ENCODE measurements at places on chromosomes 12 and 14. TPM values are rescaled to one million over a fixed set of nuclear protein-coding genes. Genes with fewer than 3 reads are reported as not detected.

WDHD1 gene
- total RNA-seq: 3.1 TPM

VDR gene
- total RNA-seq: 0.87 TPM

CCNT1 gene
- 22.9 TPM for total RNA-seq

ACVRL1 gene
- 318 TPM for total RNA-seq

RFX4 gene
- not detected for total RNA-seq

TTC9 gene
- total RNA-seq: 3.9 TPM

LMO3 gene
- 12.4 TPM for total RNA-seq

TAS2R8 gene
- total RNA-seq: not detected

DNA sequence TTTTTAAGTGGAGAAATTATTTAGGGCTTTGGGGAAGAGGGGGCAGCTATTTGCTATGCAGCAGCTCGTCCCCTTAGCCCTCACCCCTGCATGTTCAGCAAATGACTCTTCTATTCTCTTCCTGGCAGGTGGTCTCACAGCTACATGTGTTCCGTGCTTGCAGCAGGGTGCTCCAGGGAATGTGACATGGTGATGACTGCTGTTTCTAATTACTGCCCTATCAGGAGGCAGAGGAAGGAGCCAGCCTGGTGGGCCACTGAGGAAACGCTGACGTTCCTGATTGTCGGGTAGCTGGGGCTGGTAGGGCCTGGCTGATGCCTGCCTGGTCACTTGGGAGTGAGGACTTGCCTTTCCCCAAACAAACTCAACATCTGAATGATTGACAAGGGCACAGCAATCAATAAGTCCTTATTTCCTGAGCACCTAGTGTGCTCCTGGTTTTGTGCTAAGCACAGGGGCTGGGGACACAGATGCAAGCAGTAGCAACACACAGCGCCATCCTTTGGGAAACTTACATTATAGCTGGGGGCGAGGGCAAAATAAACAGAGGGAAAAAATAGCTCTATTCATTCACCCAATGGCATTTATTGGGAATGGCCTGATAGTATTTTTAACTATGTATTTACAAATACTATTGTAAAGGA lies 377.8 kb downstream of the FUT8 start:
- H3K36me3 ChIP-seq: no peaks in the 10 kb centered on the region
- no peak for DNase-seq
- no peak overlapping the region for H3K4me3 ChIP-seq
- no peaks in the 10 kb centered on the region for H3K27me3 ChIP-seq

DNA sequence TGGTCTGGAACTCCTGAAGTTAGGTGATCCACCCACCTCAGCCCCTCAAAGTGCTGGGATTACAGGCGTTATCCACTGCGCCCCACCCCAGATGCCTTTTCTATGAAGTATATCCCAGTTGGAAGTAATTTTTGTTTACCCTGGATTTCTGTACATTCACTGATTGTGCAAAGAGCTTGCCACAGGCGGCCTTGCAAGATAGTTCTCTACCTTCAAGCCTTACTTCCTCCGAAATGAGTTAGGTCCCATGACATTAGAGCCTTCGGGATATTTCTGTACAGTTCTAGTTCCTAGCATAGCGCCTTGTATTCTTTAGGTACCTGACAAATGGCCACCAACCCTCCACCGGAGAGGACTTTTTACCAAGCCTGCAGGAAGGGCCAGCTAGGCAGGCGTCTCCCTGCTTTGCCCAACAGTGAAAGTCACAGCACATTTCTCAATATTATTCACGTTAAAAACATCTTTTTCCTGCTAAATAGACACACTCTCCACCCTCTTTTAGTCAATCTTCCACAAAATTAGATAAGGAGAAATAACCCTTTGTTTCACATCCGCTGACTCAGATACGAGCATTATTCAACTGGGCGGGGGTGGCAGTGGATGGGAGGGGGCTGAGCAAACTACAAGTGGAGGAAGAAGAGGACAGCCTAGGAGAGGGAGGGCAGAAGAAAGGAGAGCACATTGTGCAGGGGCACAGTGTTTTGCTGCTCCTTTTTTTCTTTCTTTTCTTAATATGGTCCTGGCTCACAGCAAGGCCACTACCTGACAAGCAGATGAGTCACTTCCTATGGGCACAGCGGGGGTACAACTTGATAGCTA lies 40.0 kb upstream of the CAPRIN2 start:
- H3K4me1 ChIP-seq: peaks cover 6% of the 10 kb centered on the region
- no peaks in the 10 kb centered on the region for H3K36me3 ChIP-seq
- H3K27me3 ChIP-seq: no peaks in the 10 kb centered on the region
- H3K27ac ChIP-seq: peak overlapping the region; percentile 84

GRCh38 chr12:45660330-45660729 lies 69.2 kb upstream of the ARID2 start:
- no peaks in the 10 kb centered on the region for H3K36me3 ChIP-seq
- no peaks in the 10 kb centered on the region for H3K4me1 ChIP-seq
- no peak overlapping the region for H3K4me3 ChIP-seq
- no peak overlapping the region for H3K27ac ChIP-seq
- no peaks in the 10 kb centered on the region for H3K27me3 ChIP-seq

DNA sequence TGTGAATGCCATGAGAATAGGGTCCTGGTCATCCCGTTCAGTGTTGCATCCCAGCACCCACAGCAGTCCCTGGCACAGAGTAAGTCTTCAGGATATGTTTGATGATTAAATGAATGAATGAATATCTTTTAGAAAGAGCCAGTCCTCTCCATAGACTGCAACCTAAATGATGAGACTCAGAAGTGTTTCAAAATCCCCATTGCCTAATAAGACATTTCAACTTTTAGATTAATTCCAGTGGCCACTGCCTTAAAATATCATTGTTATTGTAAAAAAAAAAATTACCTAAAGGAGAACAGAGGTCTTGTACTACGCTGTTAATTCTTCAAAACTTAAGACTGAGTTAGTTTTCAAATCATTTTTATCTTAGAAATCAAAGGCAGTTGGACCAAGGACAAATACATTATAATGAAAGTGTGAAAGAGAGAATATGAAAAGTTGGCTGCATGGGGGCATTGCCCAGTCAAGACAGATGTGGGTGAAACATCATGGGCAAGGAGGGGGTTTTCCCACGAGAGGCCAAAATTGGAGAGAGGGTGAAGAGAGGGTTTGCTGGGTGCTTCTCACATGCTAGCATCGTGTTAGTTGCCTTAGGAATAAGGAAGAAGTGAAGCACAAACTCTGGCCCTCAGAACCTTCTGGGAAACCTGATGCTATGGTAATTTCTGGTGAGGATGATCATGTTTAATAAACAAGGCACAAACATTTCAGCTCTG lies 26.3 kb upstream of the CPM start:
- H3K27me3 ChIP-seq: no peaks in the 10 kb centered on the region
- no peak overlapping the region for H3K27ac ChIP-seq
- DNase-seq: no peak

DNA sequence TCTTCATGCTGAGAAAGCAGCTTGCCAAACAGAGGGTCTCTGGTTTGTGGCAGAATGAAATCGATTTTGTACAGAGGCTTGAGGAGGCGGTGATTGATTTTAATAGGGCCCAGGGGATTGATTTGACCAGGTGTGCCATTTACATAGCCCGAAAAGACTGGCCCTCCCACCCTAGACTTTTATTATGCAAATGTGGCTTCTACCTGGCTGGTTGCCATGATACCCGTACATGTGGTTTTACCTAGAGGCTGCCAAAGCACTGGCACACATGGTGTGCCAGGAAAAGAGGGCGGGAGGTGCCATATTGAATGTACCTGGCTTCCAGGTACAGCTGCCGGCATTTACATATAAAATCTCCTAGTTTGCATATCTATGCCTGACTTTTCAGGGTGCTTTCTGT lies 18.0 kb upstream of the GUCY2C start:
- H3K4me1 ChIP-seq: no peaks in the 10 kb centered on the region
- no peaks in the 10 kb centered on the region for H3K36me3 ChIP-seq
- no peak overlapping the region for H3K4me3 ChIP-seq
- H3K27ac ChIP-seq: no peak overlapping the region

DNA sequence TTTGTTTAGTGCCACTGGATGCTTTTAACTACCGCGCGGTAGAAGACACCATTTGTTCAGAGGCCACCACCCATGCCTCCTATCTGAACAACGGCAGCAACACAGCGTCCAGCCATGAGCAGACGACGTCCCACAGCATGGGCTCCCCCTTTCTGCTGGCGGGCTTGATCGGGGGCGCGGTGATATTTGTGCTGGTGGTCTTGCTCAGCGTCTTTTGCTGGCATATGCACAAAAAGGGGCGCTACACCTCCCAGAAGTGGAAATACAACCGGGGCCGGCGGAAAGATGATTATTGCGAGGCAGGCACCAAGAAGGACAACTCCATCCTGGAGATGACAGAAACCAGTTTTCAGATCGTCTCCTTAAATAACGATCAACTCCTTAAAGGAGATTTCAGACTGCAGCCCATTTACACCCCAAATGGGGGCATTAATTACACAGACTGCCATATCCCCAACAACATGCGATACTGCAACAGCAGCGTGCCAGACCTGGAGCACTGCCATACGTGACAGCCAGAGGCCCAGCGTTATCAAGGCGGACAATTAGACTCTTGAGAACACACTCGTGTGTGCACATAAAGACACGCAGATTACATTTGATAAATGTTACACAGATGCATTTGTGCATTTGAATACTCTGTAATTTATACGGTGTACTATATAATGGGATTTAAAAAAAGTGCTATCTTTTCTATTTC lies 93.2 kb downstream of the FLRT2 start:
- no peak overlapping the region for H3K27ac ChIP-seq
- H3K4me1 ChIP-seq: no peaks in the 10 kb centered on the region
- H3K27me3 ChIP-seq: no peaks in the 10 kb centered on the region
- no peaks in the 10 kb centered on the region for H3K36me3 ChIP-seq
- no peak overlapping the region for H3K4me3 ChIP-seq

DNA sequence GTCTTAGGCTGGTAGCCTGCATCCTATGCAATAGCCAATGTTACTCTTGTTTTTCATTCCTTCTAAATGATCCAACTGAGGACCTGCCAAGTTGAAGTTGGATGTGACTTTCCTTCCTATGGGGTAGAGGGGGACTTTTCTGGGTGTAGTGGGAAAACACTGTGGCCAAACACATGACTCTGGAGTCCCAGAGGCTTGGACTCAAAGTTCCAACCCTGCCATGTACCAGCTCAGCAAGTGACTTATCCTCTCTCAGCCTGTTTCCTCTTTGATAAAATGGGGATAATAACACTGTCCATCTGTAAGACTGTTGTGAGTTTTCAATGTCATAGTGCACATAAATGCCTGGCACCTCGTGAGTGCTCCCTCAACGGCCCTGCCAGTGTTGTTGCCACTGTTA lies 97.0 kb downstream of the ZFP36L1 start:
- no peak overlapping the region for H3K4me3 ChIP-seq
- H3K36me3 ChIP-seq: no peaks in the 10 kb centered on the region
- no peaks in the 10 kb centered on the region for H3K4me1 ChIP-seq
- no peaks in the 10 kb centered on the region for H3K27me3 ChIP-seq

- no peaks in the 10 kb centered on the region for H3K4me1 ChIP-seq
- H3K36me3 ChIP-seq: no peaks in the 10 kb centered on the region
- peaks cover 6% of the 10 kb centered on the region for H3K27me3 ChIP-seq
- no peak overlapping the region for H3K27ac ChIP-seq
- no peak for DNase-seq
Measured at GRCh38 chr12:66052988-66053615, 77.4 kb downstream of the LLPH start.

DNA sequence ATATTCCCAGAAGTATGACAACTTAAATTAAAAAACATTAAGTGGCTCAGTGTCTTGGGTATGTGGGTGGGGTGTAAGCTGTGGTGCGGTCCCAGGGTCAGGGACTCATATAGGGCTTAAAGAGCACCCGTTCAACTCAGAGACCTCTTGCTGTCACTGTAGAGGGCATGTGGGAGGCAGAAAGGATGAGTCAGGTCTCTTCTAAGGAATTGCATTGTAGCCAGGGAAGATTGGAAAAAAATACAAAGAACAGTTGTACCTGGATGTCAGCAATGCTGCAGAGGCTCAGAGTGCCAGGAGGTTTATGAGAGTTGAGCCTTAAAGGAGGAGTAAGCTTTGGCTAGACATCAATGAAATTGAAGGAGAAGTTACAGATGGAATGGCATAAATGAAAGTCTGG lies 104.1 kb downstream of the MYRFL start:
- DNase-seq: no peak
- no peaks in the 10 kb centered on the region for H3K4me1 ChIP-seq
- H3K36me3 ChIP-seq: no peaks in the 10 kb centered on the region
- H3K4me3 ChIP-seq: no peak overlapping the region
- no peaks in the 10 kb centered on the region for H3K27me3 ChIP-seq

- H3K27ac ChIP-seq: no peak overlapping the region
- no peak overlapping the region for H3K4me3 ChIP-seq
- DNase-seq: no peak
- H3K27me3 ChIP-seq: no peaks in the 10 kb centered on the region
Measured at GRCh38 chr12:74985986-74986319, 223.7 kb downstream of the KCNC2 start.

- H3K27ac ChIP-seq: no peak overlapping the region
- no peaks in the 10 kb centered on the region for H3K4me1 ChIP-seq
- DNase-seq: no peak
- H3K4me3 ChIP-seq: no peak overlapping the region
- H3K36me3 ChIP-seq: no peaks in the 10 kb centered on the region
Measured at GRCh38 chr14:83300476-83301064, 1766.9 kb upstream of the SEL1L start.

- no peaks in the 10 kb centered on the region for H3K36me3 ChIP-seq
- no peak for DNase-seq
- H3K4me3 ChIP-seq: peak within 1 kb of the TSS; percentile 99
- H3K27me3 ChIP-seq: no peaks in the 10 kb centered on the region
- H3K4me1 ChIP-seq: peaks cover 64% of the 10 kb centered on the region
- H3K27ac ChIP-seq: peak within 1 kb of the TSS; percentile 63
Measured at GRCh38 chr12:47773062-47773857, at the start of gene SLC48A1. Gene SLC48A1, plus strand, starts transcription at chr12:47773238. Its CDS starts 67 bp downstream, at chr12:47773305.

DNA sequence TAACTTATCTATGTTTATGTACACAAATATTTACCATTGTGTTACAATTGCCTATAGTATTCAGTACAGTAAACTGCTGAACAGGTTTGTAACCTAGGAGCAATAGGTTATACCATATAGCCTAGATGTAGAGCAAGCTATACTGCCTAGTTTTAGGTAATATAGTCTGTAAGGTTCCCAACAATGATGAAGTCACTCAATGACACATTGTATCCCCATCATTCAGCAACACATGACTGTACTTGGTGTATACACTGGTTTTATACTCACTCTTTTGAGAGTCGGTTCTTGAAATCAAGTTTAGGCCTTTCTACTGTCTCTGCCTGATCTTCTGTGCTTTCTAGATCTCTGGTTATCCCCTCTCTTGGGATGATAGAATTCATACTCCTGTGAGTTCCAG lies 5.5 kb downstream of the RNASE1 start:
- H3K36me3 ChIP-seq: no peaks in the 10 kb centered on the region
- H3K27me3 ChIP-seq: no peaks in the 10 kb centered on the region
- H3K4me3 ChIP-seq: no peak overlapping the region
- H3K27ac ChIP-seq: no peak overlapping the region

DNA sequence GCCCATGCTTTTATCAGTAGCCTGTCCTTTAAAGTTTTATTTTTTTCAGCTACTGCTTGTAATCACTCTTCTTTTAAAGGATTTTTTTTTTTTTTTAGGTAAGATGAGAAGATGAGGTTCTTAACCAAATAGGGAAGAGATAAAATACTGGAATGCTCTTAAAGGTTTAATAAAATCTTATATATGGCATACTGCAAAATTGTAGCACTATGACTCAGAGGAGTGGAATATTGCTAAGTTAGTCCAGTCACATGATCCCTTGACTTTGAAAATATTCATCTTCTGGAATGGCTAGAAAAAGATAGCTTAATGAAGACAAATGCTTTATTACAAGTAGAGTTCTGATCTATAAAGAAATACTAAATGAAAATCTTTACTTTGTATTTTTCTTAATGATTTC lies 116.6 kb downstream of the NAV3 start:
- no peaks in the 10 kb centered on the region for H3K27me3 ChIP-seq
- no peaks in the 10 kb centered on the region for H3K36me3 ChIP-seq
- no peak overlapping the region for H3K27ac ChIP-seq
- H3K4me1 ChIP-seq: no peaks in the 10 kb centered on the region

GRCh38 chr12:67202011-67202677 lies 67.0 kb upstream of the CAND1 start:
- H3K4me1 ChIP-seq: no peaks in the 10 kb centered on the region
- no peak overlapping the region for H3K27ac ChIP-seq
- H3K4me3 ChIP-seq: no peak overlapping the region
- no peaks in the 10 kb centered on the region for H3K27me3 ChIP-seq
- DNase-seq: no peak

Data from tibial nerve (tissue), 4 donors.